ENCODE measurements at places on chromosomes 11 and 22. TPM values are rescaled to one million over a fixed set of nuclear protein-coding genes. Genes with fewer than 3 reads are reported as not detected.

Gene INS
- not detected for total RNA-seq

Gene NPAS4
- total RNA-seq, result not detected

Gene KCTD21
- 17.6 TPM for total RNA-seq

Gene MAFF
- 67.2 TPM for total RNA-seq

Gene ADORA2A
- total RNA-seq, result 0.46 TPM

Gene PDGFD
- 3.5 TPM for total RNA-seq

Gene KCNK4
- total RNA-seq, result not detected

Gene ANO5
- total RNA-seq, result 2.3 TPM

Gene ARFGAP3
- total RNA-seq, result 62.0 TPM

Gene C22orf31
- total RNA-seq, result not detected

Gene FAM83F
- 5.8 TPM for total RNA-seq

Gene CADM1
- total RNA-seq, result 41.7 TPM

Gene OR56A1
- total RNA-seq, result not detected

Gene TBRG1
- 53.7 TPM for total RNA-seq

Gene BMAL1
- 13.3 TPM for total RNA-seq

Gene SPA17
- total RNA-seq, result 14.1 TPM

Gene SMIM35
- not detected for total RNA-seq

All from kidney epithelial cell (primary cell).